EH (cell line): ENCODE measurements at places on chromosomes 16 and 17.

- no peak for DNase-seq
Observed at GRCh38 chr16:84042879-84043485, 387 bp upstream of the SLC38A8 start.

- DNase-seq: no peak
Observed at GRCh38 chr17:283911-284675, 68.5 kb downstream of the RPH3AL start.

GRCh38 chr16:56252835-56253234, 61.5 kb downstream of the GNAO1 start:
- peak; percentile 67 for DNase-seq

DNA sequence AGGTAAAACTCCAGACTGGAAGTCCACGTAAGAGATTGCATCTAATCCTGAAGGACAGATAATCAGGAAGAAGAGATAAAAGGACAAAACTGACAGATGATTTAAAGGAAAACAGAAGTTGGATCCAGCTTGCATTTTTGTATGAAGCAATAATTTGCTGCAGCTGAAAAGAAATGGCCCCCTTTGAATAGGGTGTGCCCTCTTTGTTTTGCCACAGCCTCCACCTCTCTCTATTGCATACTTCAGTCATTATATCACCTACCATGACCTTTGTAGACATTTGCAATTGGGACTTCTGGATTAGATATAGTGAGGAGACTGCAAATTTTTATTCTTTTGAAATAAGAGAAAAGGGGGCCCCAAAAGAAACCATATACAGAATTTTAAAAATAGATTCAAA, 8.1 kb downstream of the NOG start:
- no peak for DNase-seq

GRCh38 chr16:72995151-72995881, 52.6 kb downstream of the ZFHX3 start:
- DNase-seq: no peak

GRCh38 chr16:68257251-68257905, 6.9 kb upstream of the SLC7A6 start:
- DNase-seq: peak; percentile 31

DNA sequence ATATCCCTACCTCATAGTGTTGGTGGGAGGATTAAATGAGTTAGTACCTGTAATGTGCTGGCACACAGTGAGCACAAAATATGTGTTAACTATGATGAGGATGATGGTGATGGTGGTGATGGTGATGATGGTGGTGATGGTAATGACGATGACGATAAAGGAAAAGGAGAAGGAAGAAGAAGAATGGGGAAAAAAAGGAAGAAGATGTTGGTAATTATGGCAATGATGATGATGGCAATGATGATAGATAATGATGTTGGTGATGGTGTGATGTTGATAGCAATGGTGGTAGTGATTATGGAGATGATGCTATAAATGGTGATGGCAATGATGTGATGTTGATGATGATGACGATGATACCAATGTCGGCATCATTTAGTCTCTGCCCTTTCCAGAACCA, 270.2 kb downstream of the GRIN2A start:
- DNase-seq: no peak

GRCh38 chr17:1906662-1907101, 76.9 kb downstream of the RPA1 start:
- DNase-seq: no peak

DNA sequence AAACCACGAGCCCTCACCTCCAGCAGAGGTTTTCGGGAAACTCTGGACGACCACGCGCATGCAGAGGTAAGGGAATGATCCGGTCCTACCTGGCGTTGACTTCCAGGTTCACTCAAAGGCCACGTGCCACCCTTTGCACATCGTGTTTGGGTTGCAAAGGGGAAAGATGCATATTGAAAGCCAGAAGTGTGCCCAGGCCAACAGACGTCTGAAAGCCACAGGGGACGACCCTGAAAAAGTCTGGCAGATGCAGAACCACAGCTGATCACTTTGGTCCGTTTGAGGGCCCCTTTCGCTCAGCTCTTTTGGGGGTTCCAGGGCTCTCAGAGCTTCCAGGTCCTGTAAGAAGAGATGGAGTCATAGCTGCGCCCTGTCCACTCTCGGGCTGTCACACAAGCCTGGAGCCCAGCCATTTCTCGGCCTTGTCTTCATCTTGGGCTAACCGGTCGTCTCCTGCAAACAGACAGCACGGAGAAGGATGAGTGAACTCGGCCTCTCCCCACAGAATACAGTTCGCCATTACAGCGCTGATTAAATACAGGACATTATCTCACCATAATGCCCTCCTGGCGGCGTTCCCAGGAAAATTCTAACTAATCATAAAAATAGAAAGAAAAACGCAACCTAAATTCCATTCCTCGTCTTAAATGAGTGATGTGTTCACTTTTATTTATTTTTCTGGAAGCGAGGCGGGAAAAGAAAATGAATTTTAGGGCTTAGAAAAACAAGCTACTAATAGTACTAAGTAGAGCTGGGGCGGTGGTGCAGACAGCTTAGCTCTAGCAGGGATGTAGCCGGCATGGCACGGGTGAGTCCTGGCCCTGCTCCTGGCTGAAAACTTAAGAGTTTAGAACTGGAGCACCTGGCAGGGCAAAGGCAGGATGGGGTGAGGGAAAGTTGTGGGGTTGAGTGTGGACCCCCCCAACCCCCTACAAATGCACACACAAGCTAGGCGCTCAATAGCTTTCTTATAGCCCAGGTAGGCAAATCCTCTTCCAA, 45.5 kb upstream of the ZFHX3 start:
- DNase-seq: peak; percentile 73

GRCh38 chr16:89922477-89922883, 662 bp upstream of the TUBB3 start:
- peak; percentile 96 for DNase-seq

GRCh38 chr17:1989135-1989534, 36.0 kb downstream of the RTN4RL1 start:
- DNase-seq: peak; percentile 97

DNA sequence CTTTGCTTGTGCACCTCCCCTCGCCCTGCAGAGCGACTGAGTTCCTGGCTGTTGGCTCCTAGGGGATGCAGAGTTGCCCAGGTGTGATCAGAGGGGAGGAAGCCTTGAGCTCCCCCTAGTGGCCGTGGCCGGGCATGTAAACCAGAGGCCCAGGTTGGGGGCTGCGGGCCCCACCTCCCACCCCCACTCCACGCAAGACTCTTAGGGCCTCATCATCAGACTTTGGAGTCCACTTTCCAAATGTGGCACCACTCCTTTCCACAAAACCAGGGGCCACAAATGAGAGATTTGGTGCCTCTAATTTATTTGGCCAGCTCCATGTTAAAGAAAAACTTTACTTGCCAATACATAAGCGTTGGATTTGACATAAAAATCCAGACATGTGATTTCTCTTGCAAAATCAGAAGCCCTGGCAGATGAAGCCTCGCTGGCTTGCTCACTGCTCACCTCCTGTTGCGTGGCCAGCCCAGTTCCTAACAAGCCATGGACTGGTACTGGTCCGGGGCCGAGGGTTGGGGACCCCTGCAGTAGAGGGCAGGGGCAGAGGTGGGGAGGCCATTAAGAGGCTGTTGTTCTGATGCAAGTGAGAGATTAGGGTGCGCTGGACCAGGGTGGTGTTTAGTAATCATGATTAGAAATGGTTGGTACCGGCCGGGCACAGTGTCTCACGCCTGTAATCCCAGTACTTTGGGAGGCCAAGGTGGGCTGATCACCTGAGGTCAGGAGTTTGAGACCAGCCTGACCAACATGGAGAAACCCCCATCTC, 28.7 kb upstream of the GAS7 start:
- DNase-seq: peak; percentile 29

DNA sequence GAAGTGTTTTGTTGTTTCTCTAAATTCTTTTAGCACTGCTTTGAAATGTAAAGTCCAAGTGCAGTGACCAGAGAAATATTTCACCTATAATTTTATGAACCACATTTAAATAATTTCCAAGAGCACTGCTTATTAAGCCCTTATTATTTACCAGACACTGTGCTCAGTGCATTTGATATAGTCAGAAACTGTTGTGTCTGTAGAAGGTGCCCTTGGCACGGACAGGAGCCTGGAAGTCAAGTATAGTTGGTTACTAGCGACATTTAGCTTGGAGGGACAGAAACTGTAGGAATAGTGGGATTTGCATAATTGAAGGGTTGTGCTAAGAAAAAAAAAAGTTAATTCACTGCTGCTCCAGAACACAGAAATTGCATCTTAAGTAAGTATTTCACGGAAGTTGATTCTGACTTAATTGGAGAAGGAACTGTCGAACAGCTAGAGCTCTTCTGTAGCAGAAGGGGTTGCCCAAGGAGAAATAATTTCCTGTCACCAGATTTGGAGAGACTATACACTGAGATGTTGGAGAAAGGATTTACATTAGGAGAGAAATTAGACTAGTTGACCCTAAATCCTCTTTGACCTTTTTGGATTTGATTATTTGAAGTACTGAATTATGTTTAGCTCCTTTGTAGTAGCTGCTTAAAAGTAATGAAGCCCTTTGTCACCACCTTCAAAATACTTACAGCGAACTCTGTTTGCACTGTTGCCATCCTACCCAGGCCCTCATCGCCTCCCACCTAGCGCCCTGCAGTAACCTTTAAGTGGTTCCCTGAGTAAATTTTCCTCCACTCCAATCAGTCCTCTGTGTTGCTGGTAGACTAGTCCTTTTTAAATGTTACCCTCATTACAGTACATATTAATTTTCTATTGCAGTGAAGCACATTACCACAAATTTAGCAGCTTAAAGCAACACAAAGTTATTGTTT, 25.6 kb downstream of the COX10 start:
- DNase-seq: no peak

GRCh38 chr17:56549501-56549900, 44.0 kb upstream of the NOG start:
- DNase-seq: no peak

DNA sequence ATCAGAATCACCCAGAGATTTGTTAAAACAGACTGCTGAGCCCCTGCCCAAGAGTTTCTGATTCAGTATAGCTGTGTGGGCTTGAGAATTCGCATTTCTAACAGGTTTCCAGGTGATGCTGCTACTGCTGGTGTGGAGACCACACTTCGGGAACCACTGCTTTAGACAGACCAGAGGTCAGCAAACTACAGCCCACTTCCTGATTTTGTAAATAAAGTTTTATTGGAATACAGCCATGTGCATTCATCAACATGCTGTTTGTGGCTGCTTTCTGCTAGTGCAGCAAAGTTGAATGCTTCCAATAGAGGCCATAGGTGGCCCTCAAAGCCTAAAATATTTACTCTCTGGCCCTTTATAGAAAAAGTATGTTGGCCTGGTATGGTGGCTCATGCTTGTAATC, 32.6 kb upstream of the CLEC19A start:
- no peak for DNase-seq

DNA sequence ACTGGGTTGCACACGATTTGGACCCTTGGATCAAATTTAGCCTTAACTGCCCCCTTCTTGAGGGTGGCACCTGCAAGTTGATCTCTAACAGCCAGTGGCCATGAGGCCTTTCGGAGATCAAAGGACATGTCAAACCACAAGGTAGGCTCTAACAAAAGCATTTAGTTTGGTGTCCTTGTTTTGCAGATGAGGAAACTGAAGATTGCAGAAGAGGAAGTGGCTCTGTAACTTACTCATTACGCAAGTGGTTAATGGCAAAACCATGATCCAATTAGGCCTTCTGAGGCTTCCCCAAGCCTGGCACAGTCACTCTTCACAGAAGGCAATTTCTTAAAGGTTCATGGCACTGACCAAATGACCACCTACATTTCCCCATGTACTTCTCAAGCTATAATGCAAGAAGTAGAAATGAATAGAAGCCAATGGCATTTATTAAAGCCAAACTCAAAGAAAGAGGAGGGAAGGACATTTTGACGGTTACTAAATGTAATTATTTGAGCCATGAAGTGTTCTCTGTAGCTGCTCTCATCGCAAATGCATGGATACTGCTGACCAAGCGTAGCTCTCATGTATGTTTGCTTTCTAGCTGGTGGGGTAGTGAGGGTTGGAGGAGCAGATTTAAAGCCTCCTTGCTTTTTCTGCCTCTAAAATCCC, 32.8 kb upstream of the ABCC12 start:
- no peak for DNase-seq

GRCh38 chr16:24858219-24859041, 12.7 kb downstream of the SLC5A11 start:
- peak; percentile 76 for DNase-seq

DNA sequence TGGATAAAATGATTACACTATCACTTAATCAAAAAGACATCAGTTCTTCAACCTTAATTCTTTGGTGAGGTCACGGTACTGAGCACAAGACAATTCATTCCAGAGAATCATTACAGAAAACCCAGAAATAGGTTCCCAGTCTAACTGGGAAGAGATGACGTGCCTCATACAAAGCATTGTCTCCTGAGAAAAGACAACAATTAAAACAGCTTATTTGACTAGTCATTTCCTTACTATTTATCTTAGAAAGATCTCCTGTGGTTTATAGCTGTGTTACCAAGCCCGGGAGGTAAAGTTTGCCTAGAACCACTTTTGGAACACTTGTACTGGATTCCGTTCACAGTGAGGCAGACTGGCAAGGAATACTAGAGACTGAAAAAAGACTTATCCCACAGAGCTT, 5.1 kb downstream of the PHF12 start:
- DNase-seq: peak; percentile 95

- peak; percentile 63 for DNase-seq
Observed at GRCh38 chr17:13114601-13115031, 96.8 kb upstream of the ELAC2 start.

DNA sequence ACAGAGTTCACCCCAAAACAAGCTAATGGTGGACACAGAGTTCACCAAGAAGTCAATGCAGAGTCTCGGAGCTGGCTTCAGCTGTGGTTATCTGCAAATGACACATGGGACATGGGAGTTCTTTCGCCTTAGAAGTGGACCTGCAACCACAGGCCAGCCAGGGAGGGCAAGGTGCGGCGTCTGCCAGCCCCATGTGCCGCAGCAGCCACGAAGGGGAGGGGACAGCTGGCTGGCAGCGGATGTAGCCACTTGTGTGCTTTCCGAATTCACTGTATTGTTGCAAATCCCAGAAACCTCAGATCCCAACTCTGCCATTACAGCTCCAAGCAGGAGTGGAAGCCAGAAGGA, 24.8 kb downstream of the LMF1 start:
- no peak for DNase-seq

DNA sequence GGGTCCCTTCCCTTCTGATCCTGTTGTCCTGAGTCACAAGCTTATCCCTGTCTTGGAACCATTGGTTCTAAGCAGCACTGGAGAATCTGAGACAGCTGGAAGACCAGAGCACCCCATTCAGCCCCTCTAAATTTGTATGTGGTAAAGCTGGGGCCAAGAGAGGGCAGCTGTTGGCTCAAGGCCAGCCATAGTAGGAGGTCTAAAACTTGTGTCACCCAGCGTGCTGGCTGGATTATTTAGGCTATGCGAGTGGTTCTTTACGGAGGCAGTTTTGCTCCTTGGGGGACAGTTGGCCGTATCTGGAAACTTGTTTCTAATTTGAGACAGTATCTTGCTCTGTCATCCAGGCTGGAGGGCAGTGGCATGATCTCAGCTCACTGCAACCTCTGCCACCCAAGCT, 69.6 kb upstream of the GSE1 start:
- no peak for DNase-seq

GRCh38 chr17:61461967-61462718, 9.9 kb downstream of the TBX4 start:
- DNase-seq: peak; percentile 27
